ENCODE measurements at places on chromosomes 2 and 18.

- no peak for DNase-seq
Observed at GRCh38 chr2:160275656-160276055, 75.6 kb upstream of the ITGB6 start.

GRCh38 chr2:153101187-153101586, 377.4 kb downstream of the RPRM start:
- DNase-seq = no peak

GRCh38 chr2:10326707-10327594, 24.2 kb downstream of the HPCAL1 start:
- DNase-seq = no peak

DNA sequence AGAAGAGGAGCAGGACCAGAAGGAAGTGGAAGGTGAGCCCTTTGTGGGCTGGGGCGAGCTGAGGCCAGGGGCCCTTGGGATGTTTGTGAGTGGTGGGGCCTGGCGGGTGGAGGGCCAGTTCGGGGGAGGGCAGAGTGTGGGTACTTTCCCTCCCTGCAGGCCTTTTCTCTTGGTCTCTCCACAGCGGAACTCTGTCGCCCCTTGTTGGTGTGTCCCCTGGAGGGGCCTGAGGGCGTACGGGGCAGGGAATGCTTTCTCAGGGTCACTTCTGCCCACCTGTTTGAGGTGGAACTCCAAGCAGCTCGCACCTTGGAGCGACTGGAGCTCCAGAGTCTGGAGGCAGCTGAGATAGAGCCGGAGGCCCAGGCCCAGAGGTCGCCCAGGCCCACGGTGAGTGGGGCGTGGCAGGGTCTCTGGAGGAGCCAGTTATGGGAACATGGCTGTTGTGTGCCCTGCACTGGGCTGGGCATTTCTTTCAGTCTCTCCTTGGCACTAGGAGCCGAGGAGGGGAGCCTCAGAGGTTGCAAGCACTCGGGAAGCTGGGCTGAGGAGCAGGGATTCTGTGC, 10.8 kb downstream of the STK11IP start:
- no peak for DNase-seq

GRCh38 chr2:467543-467891, 179.6 kb upstream of the ALKAL2 start:
- no peak for DNase-seq

GRCh38 chr2:123451542-123451941, 573.5 kb upstream of the CNTNAP5 start:
- DNase-seq = no peak

DNA sequence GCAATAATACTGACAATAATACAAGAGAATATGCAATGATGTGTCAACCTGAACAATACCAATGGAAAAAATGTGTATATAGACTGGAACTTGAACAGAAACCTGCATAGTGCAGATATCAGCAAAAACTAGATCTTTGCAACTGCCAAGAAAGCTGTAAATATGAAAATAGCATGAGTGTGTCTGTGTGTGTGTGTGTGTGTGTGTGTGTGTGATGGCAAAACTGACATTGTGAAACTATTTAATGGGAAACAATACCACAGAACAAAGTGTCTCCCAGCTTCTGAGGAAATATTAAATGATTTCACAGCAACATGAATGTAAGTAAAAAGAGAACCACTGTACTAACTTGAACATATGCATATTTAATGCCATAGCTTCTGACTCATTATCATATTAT, 558.2 kb upstream of the LINC00305 start:
- DNase-seq = peak; percentile 33

- peak; percentile 6 for DNase-seq
Observed at GRCh38 chr2:187299122-187299906, 148.7 kb downstream of the CALCRL start.

All from suppressor macrophage treated with lipopolysaccharide for 4 hours (primary cell).